ELF-1 (cell line): ENCODE measurements at places on chromosomes 7 and 10.
A peak's percentile ranks its signal among the peaks of the same experiment; 100 is the strongest.

DNA sequence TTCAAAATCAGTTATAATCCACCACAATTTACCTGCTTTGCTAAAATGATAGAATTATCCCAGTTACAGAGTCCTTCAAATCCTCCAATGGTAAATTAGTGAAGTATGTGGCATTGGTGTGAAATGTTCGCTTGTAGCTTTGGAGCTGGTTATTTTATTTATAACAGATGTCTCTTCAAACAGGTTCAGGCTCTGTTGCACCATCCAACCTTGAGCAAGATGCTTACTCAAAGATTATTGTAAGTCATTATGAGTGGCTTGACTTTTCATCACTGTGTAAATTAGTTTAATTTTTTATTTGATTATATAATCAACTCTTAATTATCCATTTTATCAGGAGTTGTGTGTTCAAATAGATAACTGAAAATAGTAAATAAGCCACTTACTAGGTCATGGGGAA lies 99.4 kb downstream of the BTRC start:
- DNase-seq: no peak

DNA sequence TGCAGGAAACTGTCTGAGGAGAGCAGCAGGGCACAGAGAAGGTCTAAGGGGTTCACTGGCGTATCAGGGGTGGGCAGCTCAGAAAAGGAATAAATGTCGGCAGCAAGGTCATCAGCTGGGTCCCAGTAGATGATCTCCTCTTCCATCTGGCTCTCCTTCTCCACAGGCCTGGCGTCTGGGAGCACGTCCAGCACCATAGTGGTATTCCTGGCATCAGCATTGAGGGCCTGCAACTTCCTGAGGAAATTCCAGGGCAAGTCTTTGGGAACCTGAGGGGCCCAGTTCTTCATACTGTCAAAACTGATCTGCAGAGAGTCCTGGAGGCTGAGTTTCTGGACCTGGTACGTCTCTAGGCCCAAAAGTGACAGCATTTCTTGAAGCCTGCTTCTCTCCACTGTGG lies 9.6 kb upstream of the MRPS24 start:
- DNase-seq: no peak

DNA sequence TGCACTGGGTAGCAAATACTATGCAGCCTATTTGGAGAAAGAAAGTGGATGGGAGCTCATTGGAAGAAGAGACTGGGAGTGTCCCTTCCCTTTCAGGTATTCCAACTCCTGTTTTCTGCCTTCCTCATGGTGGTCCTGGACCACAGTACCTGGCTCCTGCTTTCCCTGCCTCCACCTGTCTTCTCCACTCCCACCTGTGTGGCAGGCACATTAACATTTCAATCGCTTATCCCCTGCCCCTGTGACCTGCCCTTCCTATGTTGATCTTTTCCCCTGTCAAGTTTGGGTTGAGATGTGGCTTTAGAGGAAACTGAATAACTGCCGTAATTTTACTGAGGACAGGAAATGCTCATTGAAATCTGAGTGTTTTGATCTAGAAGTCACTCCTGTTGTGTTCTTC lies 415.8 kb upstream of the PODXL start:
- DNase-seq: no peak

- no peak for DNase-seq
These were observed 809 bp upstream of the OGA start for GRCh38 chr10:101818872-101819633.

DNA sequence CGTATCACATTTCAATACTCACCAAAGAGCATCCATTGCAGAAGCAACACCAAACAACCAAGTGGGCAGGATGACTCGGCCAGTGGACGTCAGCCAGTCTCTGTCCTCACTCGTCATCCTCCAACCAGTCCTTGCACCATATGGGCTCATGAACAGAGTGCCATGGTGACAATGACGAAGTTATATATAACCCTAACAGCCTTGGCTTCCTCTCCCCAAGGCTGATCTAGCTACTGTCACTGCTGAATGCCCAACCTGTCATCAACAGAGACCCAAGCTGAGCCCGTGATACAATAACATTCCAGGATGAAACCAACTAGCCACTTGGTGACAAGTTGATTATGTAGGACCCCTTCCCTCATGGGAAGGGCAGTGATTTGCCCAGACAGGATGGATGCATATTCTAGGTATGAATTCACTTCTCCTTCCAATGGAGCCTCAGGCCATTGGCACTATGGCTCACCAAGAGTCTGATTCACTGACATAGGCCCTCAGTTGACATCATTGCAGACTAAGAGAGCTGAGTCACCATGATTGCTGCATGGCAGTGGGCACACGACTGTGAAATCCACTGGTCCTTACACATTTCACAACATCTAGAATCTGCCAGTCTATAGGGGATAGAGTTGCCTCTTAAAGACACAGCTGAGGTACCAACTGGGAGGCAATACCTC lies 26.3 kb upstream of the PPIF start:
- DNase-seq: no peak

GRCh38 chr10:76404531-76404930 lies 973.1 kb downstream of the LRMDA start:
- no peak for DNase-seq

DNA sequence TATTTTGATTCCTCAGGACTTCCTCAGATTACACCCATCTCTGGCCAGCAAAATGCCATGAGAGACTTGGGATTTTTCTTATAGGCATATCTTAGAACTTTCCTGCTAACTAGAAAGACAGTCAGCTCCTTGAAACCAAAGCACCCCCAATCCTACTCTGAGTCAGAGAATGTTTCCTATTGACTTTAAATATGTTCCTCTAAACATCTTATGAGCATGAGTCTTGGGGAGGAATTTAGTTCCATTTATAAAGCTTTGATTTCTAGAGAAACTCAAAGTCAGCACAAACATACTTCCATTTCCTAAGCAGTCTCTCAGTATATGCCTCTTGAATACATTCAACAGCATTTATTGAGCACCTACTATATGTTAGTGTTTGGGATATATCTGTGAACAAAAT lies 128.5 kb downstream of the INHBA start:
- DNase-seq: no peak

GRCh38 chr7:22712999-22713398 lies 14.0 kb upstream of the IL6 start:
- no peak for DNase-seq

DNA sequence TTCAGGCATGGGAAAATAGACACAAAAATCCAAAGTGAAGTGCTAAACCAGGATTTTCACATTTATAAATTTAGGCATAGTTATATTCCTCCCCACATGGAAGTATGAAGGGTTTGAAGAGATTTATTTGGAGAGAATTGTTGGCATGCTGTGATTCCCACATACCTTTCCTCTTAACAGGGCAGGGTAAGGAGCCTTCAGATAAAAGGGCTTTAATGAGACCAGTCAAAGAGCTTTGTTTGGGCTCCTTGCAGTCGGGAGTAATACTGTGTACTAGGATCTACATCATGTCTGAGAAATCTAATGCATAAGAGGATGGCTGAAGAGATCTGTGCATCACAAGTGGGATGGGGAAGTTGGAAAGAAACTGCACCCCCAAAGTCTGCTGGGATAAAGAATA lies 140.8 kb upstream of the PTN start:
- DNase-seq: no peak

GRCh38 chr10:6593241-6593671 lies 13.2 kb upstream of the PRKCQ start:
- peak; percentile 73 for DNase-seq

- no peak for DNase-seq
These were observed 95.9 kb upstream of the CCDC71L start for GRCh38 chr7:106756884-106757283.

GRCh38 chr7:94605031-94605430 lies 50.9 kb downstream of the SGCE start:
- DNase-seq: no peak

- DNase-seq: no peak
These were observed 8.9 kb upstream of the TRIM8 start for GRCh38 chr10:102635377-102635776.

DNA sequence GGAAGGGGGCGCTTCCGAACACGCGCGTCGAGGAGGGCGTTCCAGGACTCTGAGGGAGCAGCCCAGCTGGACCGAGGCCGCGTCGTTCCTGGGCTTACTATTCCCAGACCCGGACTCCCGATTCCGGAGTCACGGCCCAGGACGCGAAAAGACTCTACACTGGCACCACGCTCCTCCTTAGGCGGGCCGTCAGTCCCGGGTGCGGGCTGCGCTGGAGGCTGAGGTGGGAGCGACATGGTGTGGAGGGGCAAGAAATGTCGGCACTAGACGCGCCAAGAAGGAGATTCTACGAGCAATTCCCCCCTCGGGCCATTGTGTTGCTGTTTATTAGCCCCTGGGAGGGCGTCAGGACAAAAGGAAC lies 584 bp upstream of the RUNDC3B start:
- DNase-seq: no peak

GRCh38 chr7:77497079-77497478 lies 40.0 kb upstream of the PTPN12 start:
- no peak for DNase-seq

GRCh38 chr10:102670871-102671434 lies 26.7 kb downstream of the TRIM8 start:
- DNase-seq: no peak

DNA sequence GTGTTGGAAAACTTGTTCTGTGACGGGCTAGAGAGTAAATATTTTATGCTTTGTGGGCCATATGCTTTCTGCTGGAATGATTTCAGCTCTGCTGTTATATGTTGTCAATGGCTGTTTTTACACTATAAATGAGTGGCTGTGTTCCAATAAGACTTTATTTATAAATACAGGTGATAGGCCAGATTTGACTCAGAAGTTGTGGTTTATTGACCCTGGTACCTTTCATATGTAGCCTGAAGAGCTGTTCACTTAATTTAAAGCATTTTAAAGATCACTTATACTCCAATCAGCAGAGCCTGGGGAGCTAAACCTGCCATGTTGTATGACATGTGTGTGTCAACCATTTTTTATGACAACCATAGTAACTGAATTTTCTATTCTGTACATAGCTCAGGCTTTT lies 9.1 kb upstream of the SSBP1 start:
- no peak for DNase-seq

DNA sequence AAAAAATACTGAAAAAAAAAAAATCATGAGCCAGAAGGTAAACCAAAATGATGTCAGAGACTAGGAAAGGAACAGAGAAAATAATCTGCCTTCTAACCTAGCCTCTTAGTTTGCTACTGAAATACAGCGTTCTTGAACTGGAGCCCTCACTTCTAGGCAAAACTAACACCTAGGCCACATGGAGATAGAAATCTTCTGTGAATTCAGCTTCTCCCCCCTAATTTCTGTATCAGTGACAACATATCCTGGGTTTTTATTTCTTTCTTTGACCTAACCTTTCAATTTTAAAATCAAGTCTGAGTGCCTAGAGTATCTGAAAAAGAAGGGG lies 100.1 kb upstream of the GLCCI1 start:
- no peak for DNase-seq

- DNase-seq: no peak
These were observed 221.7 kb downstream of the KLF6 start for GRCh38 chr10:3563298-3563697.

DNA sequence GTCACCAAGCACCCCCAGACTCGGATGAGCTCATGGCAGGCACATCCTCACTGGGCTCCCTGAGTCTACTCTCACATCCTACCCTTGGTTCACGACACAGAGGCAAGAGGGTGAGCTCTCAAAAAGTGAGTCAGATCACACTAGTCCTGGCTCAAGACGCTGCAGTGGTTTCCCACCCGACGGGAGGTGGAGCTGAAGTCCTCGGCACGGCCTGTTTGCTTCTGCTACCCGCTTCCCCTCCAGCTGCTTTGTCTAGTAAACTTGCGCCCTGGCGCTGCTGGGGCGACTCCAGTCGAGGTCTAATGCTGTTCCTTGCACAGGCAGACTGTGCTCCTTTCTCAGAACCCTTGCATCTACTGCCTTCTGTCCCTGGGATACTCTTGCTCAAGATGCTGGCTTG lies 13.5 kb upstream of the SFMBT2 start:
- peak; percentile 60 for DNase-seq

DNA sequence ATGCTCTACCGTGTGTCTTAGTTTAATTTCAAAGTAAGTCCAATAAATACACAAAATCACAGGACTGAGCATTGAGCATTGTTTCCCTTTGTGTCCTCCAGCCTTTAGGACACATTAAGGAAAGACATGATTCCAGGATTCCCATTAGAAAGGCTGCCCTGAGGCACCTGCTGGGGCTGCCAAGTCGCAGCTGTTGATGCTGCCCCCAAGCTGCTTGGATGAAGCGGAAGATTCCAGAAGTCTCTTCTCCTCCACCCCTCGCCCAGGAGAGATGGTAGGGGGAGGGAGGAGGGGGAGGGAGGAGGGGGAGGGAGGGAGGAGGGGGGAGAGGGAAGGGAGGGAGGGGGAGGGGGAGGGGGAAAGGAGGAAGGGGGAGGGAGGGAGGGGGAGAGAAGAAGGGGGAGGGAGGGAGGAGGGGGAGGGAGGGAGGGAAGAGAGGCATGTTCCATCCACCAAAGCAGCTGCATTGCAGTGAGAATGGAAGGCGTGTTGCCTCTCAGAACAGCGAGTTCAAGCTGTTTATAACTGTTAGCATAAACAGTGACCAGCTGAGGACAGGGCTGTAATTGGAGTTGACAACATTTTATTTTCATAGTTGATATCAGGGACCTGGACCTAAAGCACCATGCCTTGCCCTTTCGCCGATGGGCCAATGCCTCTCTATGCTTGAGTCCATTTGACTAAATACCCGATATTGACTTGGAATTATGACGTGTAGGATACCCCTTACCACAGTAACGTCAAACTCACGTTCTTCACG lies 67.3 kb downstream of the DIP2C start:
- no peak for DNase-seq

GRCh38 chr10:43253461-43254198 lies 13.2 kb downstream of the RASGEF1A start:
- no peak for DNase-seq

- peak; percentile 62 for DNase-seq
These were observed 7.9 kb upstream of the PAPSS2 start for GRCh38 chr10:87651801-87652200.

GRCh38 chr10:1015688-1016087 lies 10.0 kb downstream of the IDI2 start:
- DNase-seq: no peak

DNA sequence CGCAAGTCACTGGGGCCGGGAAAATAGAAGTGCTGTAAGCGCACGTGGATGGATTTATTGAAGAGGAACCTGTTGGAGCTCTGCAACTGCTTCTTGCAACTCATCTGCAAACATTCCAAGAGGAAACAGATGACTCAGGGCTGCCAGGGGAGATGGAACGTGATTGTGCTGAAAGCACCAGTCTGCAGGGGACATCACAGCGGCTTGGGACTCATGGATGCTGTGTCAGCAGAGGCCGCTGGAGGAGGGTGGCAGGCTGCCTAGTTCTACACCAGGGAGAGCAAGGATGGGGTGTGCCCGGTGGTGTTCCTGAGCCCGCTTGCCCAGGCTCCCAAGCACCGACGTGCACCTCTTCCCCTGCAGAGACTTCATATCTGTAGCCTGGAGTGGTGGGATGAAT lies 515.7 kb downstream of the TCERG1L start:
- no peak for DNase-seq

DNA sequence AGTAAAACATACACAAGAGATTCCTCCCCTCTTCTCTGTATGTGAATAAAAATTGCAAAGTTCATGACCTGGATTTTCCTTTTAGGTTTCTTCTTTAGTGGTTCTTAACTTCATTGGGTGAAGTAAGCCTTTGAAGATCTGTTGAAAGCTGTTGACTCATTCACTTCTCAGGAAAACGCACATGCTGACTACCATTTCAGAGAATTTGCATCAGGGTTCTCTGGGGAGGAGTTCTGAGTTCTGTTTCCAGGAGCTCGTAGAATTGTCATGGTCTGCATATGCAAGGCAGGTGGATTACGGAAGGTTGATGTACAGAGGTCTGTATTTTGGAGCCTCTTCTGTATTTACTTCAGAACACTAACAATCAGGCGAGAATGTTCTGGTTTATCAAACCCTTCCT lies 962 bp upstream of the SLC26A4 start:
- DNase-seq: peak; percentile 8

GRCh38 chr10:78720091-78720490 lies 348.7 kb upstream of the ZMIZ1 start:
- DNase-seq: no peak
